ENCODE measurements at places on chromosomes 7 and 10.

- no peak for DNase-seq
These were observed 120.7 kb downstream of the TES start for GRCh38 chr7:116331020-116331419.

GRCh38 chr10:30059209-30060107, at the start of gene JCAD:
JCAD (minus strand) TSS chr10:30059586; CDS start chr10:30047812, 11,774 bp downstream.
- peak; percentile 84 for DNase-seq

DNA sequence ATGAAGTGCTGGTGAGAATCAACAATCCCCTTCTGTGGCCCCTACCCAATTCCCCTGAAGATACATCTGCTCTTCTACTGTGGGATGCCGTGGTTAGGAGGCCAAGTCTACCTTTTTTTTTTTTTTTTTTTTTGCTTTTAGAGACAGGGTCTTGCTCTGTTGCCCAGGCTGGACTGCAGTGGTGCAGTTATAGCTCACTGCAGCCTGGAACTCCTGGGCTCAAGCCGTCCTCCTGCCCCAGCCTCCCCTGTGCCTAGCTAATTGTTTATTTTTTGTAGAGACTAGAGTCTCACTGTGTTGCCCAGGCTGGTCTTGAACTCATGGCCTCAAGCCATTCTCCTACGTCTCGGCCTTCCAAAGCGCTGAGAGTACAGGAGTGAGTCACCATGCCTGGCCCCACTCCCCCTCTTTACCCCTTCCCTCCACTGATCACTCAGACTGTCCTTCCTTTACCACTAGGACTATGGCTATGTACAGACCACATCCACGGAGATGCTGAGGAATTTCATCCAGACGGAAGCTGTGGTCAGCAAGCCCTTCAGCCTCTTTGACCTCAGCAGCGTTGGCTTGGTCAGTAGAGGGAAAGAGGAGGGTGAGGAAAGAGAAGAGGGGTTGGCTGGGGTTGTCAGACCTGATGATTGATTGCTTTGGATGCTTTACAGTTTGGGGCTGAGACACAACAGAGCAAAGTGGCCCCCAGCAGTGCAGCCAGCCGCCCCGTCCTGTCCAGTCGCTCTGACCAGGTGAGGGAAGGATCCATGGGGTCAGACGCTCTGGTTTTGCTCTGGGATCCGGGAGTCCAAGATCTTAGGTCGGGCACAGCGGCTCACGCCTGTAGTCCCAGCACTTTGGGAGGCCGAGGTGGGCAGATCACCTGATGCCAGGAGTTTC, 1.8 kb downstream of the AP4M1 start:
- DNase-seq = no peak

- no peak for DNase-seq
These were observed 34.6 kb downstream of the LEP start for GRCh38 chr7:128275681-128276080.

GRCh38 chr10:43452356-43452914, 15.5 kb downstream of the ZNF487 start:
- DNase-seq = no peak

DNA sequence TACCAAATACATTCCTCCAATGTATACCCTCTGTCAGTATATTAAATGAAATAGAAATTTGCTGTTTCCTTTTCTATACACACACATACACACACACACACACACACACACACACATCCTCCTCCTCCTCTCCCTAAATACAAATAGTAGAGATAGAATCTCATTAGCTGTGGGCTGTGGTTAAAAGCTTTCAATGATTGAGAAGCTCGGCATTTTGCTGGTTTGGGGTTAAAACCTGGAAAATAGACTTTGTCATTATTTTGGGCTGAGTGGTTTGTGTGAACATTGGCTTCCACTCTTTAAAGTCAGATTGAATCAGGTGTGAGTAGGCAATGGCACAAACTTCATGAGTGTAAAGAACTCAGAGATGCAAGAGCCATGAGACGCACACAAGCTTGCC, 596.0 kb downstream of the XPNPEP1 start:
- DNase-seq = no peak

DNA sequence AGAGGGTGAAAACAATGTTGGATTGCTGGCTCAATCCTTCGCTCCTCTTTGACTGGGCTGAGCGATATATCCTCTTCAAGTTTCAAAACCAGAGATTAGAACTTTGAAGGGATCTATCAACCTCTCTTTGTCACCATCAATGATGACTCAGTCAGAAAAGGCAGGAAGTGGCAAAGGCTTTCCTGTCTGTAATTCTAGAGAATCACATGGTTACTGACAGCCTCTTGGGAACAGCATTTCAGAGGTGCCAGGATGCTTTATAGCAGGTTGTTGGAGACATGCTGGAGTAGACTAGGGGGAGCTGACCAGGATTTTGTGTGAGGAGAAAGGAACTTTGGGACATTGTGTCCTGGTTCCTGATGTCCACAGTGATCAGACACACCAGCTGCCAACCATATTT, 81.3 kb downstream of the PRKCQ start:
- no peak for DNase-seq

GRCh38 chr10:29248158-29248557, 40.7 kb upstream of the LYZL1 start:
- DNase-seq = no peak

- DNase-seq = no peak
These were observed 51.2 kb upstream of the FXYD4 start for GRCh38 chr10:43320226-43320625.

DNA sequence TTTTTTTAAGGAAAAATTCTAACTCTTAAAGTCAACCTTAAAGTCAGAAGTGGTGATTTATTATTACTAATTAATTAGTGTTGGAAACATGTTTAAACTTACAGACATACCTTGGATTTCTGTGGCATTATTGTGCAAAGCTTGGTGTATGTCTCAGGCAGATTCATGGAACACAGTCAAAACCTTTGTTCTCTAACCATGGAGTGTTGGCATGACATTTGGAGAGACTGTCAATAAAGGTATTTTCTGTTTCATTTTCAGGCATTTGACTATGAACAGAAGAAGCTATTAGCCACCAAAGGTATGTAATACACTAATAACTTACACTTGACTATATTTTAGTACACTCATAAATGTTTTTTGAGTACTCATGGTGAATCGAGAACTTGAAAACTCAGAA, 293.7 kb downstream of the BICC1 start:
- no peak for DNase-seq

DNA sequence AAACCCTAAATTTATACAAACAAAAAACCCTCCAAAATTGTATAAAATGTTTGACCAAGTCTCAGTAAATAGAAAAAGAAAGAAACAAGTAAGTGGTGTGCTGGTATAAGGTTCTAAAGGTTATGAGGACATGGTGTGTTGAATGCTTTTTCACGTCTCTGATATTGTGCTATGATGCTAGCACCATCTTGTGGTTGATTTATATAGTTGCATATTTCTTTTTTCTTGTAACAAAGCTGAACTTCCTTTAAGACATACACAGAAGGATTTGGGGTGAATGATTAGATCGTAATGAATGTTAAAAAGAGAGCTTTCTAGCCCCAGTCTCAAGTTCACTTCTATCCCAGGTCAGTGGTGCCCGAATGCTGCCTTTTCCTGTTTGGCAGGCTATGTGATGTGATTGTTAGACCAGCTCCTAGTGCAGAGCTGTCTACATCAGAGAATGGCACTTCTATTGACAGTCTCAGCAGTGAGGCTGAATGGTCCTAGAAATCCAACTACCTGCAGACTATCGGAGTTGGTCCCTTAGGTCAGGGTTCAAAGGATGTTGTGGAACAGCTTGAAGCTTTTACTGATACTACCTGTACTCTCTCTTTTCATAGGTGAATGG, 25.0 kb downstream of the VTI1A start:
- DNase-seq = no peak
